NCI-H1105 treated with DMSO at 0.1 percent for 48 hours (cell line): ENCODE measurements at places on chromosomes 7 and 10.

DNA sequence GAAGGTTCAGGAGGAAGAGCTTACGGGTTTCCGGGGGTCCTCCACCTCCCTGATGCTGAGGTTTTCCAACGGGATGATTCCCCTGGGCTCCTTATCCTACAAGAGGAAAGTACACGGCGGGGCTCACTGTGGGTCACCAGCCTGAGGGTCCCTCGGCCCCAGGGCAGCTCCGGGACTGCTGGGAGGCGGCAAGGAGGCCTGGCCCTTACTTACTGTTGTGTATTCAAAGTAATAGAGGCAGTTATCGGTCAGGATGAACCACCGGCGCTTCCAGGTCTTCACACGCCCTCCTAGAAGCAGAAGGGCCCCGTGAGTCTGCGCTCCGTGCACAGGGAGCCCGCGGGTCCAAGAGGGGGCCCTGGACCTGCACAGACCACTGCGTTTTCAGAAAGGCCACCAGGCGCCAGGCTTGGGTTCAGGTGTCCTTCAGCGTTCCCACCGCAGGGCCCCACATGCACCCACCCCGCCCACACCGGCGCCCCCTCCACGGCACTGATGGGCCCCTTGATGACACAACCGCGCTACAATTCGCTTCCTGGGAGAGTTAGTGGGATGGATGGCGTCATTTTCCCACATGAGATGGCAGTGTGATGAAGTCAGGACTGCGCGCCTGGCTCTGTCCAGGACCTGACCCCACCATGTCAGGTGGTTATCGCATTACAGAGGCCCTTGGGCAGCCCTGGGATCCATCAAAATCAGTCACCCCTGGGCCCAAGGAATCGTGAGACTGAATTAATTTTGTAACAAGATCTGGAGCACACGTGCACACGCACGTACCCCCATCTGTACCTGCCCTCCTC, 106.7 kb downstream of the CYTH3 start:
- DNase-seq = no peak

DNA sequence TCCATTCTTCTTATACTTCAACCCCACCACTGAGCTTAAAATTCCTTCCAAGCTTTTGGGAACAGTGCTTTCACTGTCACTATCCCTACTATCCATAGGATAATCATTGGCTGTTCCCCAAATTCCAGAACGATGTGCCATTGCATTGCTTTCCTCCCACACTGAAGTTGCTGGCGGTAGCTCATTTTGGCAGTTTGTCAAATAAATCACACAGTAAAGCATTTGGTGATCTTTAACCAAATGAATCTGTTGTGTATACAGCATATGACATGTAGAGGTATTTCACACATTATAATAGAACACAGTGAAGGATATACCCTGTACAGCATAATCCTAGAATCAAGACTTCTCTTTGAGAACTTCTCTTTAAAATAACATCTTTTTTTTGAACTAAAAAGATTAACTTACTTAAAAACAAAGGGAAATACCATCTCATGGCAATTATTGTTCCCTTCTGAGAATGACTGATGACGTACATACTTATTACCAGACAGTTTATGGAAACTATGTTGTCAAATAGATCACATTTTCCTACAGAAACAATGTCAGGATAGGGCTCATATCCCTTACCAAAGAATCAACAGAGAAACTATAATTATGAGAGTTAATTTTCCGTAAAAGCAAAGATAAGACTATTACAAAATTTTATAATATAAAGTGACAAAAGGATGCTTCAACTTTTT, 93.6 kb downstream of the CTNNA3 start:
- DNase-seq = no peak

DNA sequence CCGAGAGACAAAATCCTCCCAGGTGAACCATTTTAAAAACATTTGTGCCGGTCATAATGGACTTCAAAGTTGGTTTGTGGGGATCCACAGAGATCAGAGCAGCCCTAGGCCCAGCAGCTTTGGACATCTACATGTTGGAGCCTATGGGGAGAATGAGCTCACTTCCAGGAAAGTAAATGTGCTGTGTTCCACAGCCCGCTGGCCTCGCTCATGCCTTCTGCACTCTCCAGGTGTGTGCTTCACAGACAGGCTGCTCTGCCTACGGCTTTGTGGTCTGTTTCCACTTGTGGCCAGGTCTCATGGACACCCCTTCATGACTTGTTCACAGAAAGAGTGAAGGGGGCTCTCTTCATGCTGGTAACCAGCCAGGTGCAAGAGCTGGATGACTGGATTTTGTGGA, 141.6 kb downstream of the ADARB2 start:
- DNase-seq = no peak

GRCh38 chr7:44379366-44380188, 54.2 kb upstream of the CAMK2B start:
- DNase-seq = no peak

- DNase-seq = no peak
Observed at GRCh38 chr10:33073641-33074415, 115.8 kb upstream of the ITGB1 start.
